Stimulated activated CD4-positive, alpha-beta T cell treated with anti-CD3 and anti-CD28 coated beads, Interleukin-12 subunit alpha, Interleukin-12 subunit beta, amount 100 ng/mL, for 4 hours (primary cell): ENCODE measurements at places on chromosomes 1 and 21.

GRCh38 chr1:3377166-3377565 lies 77.3 kb upstream of the ARHGEF16 start:
- DNase-seq: no peak

GRCh38 chr1:176983731-176984130 lies 180.8 kb downstream of the ASTN1 start:
- no peak for DNase-seq

DNA sequence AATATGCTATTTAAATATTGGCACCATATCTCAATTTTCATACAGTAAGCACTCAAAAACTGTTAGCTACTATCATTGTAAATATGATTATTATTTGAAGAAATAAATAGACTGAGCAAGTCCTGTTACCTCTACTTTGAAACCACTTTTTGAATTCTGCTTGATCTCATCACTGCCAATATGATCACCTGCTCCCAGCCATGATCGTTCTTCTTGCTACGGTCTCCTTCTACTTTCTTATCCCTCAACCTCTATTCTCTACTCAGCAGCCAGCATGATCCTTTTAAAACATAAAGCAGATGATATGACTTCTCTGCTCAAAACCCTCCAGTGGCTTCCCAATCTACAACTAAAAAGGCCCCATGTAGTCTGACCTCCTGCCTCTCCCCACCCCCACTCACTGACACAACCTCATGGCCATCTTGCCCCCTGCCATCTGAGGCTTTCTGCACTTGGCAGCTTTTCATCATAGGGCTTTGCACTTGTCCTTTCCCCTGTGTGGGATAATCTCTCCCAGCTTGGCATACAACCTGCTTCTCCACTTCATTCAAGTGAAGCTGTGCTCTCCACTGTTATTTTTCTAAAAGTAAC lies 27.2 kb downstream of the CD34 start:
- no peak for DNase-seq

- DNase-seq: no peak
These were observed 287.3 kb downstream of the VAV3 start for GRCh38 chr1:107677697-107678096.

- no peak for DNase-seq
These were observed 186.0 kb downstream of the LEPR start for GRCh38 chr1:65606426-65606825.

GRCh38 chr1:189312499-189312898 lies 1165.2 kb downstream of the BRINP3 start:
- no peak for DNase-seq

- DNase-seq: no peak
These were observed 172.8 kb downstream of the PTGER3 start for GRCh38 chr1:70874818-70875217.

- DNase-seq: no peak
These were observed 203.4 kb downstream of the HS2ST1 start for GRCh38 chr1:87117761-87118368.

DNA sequence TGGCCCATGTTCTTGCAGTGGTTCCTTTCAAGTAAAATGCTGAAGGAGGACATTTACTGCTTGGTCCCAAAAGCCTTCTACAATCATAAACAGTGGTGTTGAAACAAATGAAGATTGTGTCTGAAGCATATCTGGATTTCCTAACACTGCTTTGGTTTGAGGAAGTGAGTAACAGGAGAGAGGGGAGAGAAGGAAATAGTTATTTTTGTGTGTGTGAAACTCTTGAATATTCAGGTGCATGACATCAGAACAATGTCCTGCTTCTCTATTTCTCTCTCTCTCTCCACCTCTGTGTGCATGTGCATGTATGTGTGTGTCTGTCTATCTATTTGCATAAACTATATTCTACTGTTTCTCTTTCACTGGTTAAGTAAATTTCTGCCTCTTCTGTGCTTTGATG lies 61.4 kb upstream of the TNFSF18 start:
- no peak for DNase-seq

DNA sequence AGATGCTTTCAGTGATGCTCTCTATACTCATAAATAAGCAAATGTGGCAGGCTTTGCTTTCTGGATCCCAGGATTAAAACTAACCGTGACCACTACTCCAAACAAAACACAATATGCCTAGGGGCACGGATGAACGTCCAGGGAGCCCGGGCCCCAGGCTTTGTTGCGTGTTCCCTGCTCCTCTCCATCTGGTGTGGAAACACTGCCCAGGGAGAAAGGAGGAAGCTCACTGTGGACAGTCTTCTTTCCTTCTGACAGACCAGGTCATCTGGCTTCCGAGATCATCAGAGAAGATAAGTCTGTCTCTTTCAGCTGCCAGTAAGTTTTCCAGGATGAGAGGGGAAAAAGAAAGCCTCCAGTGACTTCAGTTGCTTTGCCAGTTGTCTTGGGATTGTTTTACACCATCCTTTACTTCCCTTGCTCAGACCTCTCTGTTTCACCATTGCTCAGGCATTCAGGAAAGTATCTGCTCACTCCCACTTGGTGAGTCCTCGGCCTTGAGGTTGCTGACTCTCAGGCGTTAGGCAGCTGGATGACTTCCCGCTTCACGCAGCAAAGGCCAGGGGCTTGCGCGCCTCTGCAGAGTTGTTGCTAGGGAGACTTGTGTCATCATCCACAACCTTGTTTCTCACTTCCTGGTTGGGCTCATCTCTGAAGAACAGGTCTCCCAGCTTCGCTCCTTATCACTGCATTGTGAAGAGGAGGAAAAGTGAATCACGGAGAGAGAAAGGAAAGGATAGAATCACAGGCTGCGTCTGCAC lies 20.6 kb upstream of the PGD start:
- DNase-seq: no peak

DNA sequence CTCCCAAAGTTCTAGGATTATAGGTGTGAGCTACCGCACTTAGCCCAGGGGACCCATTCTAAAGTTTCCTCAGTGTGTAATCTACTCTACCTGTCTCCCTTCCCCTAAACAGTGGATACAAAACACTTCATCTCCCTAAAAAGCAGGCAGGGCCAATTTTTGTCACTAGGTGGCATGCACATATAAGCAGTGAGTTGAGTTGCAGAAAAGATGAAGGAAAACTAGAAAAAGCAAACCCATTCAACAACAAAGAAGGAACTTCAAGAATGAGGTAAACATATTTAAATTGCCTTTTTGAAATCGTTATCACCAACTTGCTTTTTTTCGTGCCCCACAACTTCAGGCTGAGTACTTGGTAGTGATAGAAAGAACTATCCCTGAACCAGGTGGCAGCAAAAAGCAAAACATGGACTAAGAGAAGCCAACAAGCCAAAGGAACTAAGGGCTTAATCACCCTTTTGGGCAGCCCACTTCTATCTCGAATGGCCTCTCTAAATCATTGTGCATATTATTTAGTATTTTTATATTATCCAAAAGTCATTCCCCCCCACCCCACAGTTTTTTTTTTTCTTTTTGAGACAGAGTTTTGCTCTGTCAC lies 19.7 kb upstream of the ALDH9A1 start:
- no peak for DNase-seq

DNA sequence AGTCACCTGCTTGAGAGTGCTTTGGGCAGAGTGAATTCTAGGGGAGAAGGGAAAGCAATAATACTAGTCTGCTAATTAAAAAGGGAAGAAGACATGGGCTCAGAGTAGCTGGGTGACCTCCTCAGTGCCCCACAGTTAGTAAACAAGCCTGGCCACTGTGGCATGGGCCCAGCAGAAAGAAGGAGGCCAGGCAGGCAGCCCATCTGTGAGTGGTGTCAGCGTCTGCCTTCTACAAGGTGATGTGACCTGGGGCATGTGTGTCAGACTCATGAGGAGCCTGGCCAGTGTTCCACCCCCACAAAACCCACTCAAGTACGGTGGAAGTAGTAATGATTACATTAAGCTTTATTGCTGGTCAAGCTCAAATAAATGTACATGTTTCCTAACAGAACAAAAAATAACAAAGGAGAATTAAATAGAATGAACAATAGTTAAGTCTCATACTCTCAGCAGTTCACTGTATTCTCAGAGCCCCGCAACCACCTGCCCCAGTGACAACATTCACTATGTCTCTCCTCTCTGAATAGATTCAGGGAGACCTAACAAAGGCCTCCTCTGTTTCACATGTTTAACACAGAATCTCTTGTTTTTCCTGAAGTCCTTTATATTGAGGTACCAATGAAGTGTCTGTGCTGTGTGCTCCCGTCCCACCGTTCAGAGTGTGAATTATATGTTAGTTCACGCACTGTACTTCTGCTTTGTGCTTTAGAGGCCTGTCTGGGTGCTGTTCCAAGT lies 32.5 kb downstream of the SLC22A15 start:
- no peak for DNase-seq

DNA sequence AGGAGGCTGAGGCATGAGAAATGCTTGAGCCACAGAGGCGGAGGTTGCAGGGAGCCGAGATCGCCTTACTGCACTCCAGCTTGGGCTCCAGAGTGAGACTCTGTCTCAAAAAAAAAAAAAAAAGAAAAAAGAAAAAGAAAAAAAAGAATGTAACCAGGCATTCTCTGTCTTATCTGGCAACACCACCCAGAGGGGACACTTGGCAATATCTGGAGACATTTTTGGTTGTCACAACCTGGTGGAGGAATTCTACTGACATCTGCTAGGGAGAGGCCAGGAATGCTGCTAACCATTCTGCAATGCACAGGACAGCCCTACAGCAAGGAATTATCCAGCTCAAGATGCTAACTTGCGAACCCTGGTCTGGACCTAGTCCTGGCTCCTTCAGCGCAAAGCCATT lies 2.3 kb upstream of the CNR2 start:
- DNase-seq: no peak

GRCh38 chr1:203170625-203171330 lies 4.8 kb downstream of the MYBPH start:
- no peak for DNase-seq

- DNase-seq: no peak
These were observed 62.3 kb downstream of the OPTC start for GRCh38 chr1:203556047-203556851.

GRCh38 chr1:212433577-212434462 lies 1.1 kb downstream of the NENF start:
- DNase-seq: no peak

- no peak for DNase-seq
These were observed 22.9 kb downstream of the MEF2D start for GRCh38 chr1:156477526-156478249.

GRCh38 chr21:35201288-35201687 lies 152.2 kb upstream of the RUNX1 start:
- DNase-seq: no peak

DNA sequence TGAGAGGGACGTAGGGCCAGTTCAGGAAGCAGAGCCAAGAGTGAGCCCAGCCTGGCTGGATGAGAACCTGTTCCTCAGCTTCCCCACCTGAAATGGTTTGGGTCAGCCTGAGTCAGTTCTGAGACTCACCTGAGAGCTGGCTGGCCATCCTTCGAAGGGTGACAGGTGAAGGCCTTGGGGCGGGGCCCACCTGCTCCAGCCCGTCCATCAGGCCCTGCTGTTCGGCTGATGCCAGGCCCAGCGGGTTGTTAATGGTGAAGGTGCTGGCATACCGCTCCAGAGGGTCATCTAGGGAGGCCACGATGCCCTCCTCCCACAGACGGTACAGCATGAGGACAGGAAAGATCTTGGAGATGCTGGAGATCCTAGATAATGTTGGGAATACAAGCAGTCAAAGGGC lies 14.1 kb downstream of the LACTBL1 start:
- no peak for DNase-seq

DNA sequence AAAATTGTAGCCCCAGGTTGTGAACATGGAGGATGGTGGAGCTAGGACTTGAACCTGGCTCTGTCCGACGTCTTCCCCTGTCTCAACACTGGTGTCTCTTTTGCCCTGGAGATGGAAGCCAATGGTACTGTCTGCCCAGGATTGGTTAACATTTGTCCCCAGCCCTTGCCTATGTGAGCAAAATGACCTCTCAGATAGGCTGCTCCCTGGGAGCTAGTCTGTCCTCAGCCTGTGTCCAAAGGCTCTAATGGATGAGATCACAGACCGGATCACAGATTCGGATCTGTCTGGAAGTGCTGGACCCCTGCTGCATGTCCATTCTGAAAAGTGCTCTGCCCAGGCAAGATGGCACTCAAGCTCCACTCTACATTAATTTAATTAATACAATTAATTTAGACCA lies 394.4 kb upstream of the VAMP3 start:
- no peak for DNase-seq

- DNase-seq: no peak
These were observed 4.7 kb upstream of the ABCG1 start for GRCh38 chr21:42214081-42214750.

DNA sequence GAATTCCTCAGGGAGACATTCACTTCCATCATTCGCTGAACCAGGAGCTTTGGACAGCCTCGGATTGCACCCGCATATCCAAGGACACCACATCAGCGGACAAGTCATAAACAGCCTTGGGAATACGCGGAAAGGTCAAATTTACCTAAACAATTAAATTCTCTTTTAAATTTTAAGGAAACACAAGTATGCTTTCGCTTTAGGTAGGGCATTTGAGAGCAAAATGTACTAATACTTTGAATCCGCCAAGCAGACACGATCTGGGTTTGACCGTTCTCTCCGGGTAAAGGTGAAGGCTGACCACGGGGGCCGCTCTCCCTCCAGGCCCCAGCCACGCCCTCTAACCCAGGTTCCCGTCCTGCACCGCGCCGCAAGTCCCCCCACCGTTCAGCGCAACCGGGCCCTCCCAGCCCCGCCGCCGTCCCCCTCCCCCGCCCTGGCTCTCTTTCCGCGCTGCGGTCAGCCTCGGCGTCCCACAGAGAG lies 479 bp upstream of the ACADM start:
- DNase-seq: peak; percentile 70

GRCh38 chr21:27677546-27677945 lies 710.7 kb upstream of the ADAMTS5 start:
- DNase-seq: no peak

GRCh38 chr1:197915862-197916499 lies 1.2 kb upstream of the LHX9 start:
- no peak for DNase-seq

DNA sequence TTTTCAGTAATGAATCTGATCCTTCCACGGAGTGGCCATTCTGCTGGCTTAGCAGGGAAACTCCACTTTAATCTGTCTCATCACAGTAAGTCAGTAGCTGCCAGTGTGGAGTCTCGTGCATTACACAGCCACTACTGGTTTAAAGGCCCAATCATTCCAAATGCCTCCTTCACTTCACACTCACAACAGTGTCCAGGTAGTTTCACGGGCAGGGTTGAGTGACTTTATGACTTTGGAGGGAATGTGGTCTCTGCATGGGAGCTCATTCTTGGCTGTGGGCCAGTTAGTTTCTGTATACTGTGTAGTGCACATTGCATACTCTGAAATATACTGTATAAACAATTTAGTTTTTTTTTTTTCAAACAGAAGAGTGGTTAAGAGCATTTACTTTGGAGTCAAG lies 34.6 kb upstream of the C1orf87 start:
- DNase-seq: no peak

GRCh38 chr1:67704351-67704750 lies 19.4 kb downstream of the GADD45A start:
- no peak for DNase-seq

DNA sequence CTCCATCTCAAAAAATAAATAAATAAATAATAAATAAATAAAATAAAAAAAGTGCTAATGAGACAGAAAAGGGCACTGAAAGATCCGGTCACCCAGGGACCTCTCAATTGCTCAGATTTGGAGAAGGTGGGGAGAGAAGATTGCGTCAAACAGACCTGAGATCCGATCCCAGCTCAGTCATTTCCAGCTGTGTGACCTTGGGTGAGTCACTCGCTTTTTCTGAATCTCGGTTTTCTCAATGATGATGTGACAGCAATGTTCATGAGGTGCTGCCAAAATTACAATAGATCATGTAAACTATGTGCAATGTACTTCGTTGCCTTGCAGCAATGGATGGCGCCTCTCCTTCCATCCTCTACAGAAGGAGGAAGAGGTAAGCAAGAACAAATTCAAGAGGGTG lies 11.1 kb upstream of the MEF2D start:
- DNase-seq: no peak
